ENCODE measurements at places on chromosomes 11 and 22.

GRCh38 chr11:78284260-78284659 is 95.5 kb downstream of the USP35 start:
- no peak for DNase-seq

GRCh38 chr11:126723665-126724045 is 276.9 kb downstream of the KIRREL3 start:
- DNase-seq = no peak

- DNase-seq = no peak
These were observed 117.6 kb downstream of the FAT3 start for GRCh38 chr11:92342034-92342720.

DNA sequence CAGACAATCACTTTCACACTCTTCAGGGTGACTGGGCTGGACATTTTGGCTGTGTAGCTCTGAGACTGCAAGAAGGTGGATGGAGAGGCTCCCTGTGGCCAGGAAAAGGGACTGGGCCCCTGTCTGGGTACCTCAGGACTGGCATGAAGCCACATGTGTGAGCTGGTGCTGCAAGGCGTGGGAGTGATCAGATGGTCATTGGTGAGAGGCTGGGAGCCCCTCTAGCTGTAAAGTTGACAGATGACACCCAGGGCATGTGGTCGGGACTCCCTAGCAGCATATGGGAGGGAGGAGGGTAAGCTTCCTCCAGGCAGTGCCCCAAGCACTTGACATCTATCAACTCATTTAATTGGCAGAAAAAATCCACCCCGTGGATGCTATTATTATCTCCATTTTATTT is 18.9 kb upstream of the CABP2 start:
- no peak for DNase-seq

- no peak for DNase-seq
These were observed 31.2 kb upstream of the TRIM29 start for GRCh38 chr11:120168960-120169681.

- DNase-seq = no peak
These were observed 266.3 kb downstream of the DDX10 start for GRCh38 chr11:108931168-108931567.

DNA sequence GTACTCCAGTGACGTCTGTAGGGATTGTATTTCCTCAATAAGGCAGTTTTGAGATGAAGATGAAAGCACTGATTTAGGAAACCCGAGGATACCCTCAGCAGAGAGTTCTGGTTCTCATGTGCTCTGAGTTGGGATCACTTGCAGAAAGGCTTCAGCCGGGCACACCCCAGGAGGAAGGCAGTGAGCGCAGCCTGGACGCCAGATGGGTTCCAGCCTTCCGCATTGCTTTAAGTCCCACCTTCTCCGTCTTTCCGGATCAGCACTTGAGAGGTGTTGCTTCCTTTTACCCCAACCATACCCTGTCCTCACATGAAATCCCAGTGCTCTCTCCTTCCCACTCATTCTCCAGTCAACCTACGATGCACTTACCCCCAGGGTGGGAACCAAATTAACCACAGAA is 239.5 kb upstream of the CADM1 start:
- no peak for DNase-seq

GRCh38 chr22:24553597-24554312 is 1.2 kb downstream of the GUCD1 start:
- DNase-seq = no peak

DNA sequence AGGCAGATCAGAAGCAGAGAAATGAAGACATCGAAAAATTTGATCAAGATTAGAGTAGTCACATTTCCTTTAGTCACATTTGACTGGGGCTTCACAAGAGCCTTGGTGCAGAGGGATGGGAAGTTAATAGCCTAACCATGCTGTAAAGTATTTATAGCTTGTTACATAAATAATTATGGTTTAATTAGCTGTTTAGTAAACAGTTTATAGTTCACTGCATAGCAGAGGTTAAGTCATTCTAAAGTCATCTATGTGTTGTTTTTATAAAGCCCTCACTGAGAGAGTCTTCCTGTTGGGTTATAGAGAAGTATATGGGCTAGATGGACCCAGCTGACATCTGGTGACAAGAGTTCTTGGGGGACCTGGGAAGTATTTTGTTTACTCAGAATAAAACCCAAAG is 47.1 kb downstream of the INSC start:
- no peak for DNase-seq

DNA sequence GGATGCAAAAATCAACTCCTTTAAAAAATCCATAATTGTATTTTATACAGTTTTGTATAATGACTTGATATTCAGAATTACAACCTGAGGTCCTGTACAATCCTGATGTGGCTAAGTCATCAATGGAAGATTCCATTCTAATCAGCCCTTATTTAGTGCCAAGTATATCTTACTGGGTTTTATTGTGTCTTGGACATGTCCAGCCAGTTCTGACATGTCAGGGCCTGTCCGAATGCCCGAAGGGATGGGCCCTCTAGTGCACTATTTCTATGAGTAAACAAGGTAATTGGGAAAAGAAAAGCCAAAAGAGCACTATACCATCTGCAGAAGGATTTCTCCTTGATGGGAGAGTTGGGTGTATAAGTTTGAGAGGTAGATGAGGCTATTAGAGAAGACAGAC is 412.9 kb downstream of the METTL15 start:
- no peak for DNase-seq

DNA sequence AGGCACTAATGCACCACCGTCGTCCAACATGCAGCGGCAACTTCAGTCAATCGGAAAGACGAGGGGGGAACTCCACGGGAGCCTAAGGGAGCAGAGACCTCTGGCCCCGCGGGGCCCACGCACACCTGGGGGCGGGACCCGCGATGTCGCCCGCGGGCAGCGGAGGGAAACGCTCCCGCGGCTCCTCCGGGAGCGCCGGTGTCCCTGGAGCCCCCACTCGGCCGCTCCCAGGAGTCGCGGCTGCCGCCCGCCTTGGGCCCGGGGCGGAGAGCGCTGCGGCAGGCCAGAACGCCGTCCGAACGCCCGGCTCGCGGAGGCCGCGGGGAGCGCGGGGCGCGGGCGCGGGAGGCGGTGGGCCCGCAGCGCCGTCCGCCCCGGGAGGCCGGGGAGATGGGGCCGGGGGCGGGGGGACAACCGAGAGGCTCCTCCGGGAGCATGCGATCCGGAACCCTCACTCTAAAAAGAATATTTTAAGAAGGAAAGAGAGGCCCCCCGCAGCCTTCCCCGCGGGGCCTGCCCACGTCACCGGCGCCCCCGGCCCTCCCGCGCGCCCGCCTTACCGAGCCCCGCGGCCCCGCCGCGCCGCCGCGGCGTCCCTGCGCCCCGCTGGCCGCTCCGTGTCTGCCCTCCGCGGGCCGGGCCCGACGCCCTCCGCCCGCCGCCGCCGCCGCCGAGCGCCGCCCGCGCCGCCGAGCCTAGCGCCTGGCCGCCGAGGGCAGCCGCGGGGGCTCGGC is 86.6 kb upstream of the ARHGAP32 start:
- DNase-seq = no peak

GRCh38 chr11:39541945-39542351 is 1917.5 kb downstream of the LRRC4C start:
- DNase-seq = no peak

GRCh38 chr11:47551086-47551485 is 1.8 kb downstream of the CELF1 start:
- peak; percentile 29 for DNase-seq

- no peak for DNase-seq
These were observed 2.9 kb upstream of the MTFP1 start for GRCh38 chr22:30422481-30423300.

GRCh38 chr22:25219211-25219689 is at the start of gene CRYBB2:
Gene CRYBB2 (plus strand): TSS chr22:25219639. CDS start chr22:25221430, 1,791 bp downstream.
- DNase-seq = no peak

- peak; percentile 77 for DNase-seq
These were observed 26.1 kb upstream of the EED start for GRCh38 chr11:86218125-86219084.

GRCh38 chr22:50518606-50519005 is 6.8 kb downstream of the SCO2 start:
- no peak for DNase-seq

DNA sequence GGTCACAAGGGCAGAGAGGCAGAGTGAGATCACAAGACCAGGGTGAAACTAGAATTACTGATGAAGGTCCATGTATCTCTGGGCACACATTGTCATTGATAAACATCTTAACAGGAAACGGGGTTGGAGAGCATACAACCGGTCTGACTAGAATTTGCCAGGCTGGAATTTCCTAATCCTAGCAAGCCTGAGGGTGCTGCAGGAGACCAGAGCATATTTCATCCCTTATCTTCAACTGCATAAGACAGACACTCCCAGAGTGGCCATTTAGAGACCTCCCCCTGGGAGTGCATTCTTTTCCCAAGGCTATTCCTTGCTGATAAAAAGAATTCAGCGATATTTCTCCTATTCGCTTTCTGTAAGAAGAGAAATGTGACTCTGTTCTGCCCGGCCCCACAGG is 84.6 kb upstream of the IZUMO1R start:
- DNase-seq = no peak

DNA sequence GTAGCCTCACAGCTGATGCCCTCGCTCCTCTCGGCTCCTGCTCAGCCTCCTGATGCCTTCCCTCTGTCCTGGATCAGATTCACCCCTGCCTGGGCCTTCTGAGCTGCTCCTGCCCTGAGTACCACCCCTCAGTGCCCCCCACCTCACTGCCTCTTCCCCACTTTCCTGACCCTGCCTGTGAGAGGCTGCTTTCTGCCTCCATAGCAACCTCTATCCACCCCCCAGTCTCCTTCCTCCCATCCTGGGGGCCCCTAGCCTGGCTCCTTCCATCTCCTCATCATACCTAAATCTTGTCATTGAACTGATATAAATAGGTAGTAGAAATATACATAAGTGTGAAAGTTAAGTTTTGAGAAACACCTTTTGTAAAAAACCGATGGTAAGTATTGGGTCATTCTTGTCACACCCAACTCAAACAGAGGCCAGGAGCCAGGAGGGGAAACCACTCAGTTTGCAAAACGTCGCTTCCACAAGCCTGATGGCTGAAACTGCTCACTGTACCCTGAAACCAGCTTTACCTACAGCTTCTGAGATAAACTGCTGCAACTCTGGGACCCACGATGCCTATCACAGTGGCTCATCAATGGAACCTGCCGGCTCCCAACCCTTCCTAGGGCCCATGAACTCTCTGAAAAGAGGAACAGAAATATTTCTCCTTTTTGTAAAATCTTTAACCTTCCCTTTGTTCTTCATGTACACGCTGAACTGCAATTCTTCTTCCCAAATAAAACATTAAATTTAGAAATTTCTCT is 4.8 kb upstream of the APOBEC3H start:
- DNase-seq = no peak

GRCh38 chr11:62402226-62402959 is 16.4 kb upstream of the SCGB1A1 start:
- DNase-seq = no peak

DNA sequence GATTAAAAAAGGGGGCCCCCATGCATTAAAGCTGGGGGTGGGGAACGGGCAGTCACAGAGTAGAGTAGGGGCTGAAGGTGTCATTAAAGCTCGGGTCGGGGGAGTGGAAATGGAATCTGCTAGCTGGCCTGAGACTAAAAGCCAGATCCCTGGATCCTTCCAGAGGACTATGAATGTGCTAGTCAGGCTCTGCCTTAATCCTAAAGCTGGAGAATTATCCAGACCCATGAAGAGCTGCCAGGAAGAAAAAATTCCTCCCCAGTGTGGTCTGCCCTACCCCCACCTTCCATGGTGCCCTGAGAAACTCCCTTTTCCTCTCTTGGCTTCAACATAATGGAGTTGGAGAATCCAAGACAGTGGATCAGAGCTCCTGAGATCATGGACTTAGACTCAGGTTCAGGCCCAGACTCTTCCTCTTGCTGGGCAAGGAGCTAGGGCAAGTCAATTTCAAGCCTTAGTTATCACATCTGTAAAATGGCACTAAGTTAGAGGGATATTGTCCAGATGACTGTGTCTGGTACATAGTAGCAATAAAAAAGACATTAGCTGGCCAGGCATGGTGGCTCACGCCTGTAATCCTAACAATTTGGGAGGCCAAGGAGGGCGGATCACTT is 24.0 kb upstream of the SMTN start:
- DNase-seq = no peak

DNA sequence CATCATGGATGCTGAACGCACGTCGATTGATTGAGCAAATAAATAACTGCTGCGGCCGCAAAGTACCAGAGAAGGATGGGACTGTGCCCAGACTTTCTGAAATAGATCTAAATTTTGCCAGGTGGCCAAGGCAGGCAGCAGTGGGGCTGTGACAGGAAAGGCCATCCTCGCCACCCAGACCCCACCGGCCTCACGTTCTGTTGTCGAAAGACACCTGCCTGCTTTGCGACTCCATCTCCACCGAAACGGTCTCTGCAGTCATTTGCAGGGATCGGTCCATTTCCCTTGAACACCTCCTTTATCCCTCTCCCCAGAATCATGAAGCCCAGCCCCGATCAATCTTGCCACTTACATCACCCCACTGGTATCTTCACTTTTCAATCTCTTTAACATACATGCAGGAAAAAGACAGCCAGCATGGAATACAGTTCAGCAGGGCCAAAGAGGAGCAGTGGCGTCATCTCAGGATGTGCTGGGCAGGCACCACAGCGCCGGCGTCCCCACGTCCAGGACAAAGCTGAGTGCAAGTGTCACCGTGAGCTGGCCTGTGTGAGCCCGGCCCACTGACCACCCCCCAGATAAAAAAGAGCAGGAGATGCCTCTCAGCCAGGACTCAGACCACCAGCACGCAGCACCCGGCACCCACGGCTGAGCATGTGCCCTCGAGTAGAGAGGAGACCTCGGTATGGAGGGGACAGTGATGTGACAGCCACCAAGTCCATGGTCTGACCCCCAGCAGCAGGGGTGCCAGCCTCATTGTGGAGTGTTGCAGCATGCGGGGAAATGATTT is 610.3 kb downstream of the TBC1D22A start:
- no peak for DNase-seq

DNA sequence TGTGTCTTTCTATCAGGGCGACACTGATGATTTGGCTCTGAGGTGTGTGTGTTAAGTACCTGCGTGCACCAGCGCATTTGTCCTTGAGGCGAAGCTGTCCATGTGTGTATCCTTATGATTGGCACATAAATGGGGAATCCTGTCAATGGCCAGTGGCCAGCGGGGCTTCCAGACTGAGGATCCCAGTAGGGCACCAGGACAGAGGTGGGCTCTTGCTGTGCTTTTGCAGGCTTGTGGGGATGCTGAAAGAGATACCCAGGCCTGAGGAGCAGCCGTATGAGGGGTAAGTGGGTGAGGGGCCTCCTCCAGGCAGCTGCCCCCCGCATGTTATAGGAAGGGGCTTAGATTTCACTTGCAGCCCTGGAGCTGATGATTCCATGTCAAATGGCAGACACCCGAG is 156.8 kb downstream of the ST3GAL4 start:
- DNase-seq = no peak

Data from GM12864 (cell line).